ENCODE measurements at places on chromosomes 13 and 19.

DNA sequence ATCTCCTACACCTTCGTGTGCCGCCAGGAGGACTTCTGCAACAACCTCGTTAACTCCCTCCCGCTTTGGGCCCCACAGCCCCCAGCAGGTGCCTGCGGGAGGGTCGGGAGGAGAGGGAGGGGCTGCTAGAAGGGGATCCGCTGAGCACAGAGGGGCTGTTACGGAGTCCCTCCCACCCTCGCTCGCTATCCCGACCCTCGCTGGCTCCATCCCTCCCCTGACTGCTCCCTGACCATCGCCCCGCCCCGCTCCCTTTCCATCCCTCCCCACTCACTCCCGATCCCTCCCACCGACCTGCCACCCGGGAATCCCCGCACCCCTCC, 780 bp downstream of the CD177 start:
- DNase-seq, result no peak

DNA sequence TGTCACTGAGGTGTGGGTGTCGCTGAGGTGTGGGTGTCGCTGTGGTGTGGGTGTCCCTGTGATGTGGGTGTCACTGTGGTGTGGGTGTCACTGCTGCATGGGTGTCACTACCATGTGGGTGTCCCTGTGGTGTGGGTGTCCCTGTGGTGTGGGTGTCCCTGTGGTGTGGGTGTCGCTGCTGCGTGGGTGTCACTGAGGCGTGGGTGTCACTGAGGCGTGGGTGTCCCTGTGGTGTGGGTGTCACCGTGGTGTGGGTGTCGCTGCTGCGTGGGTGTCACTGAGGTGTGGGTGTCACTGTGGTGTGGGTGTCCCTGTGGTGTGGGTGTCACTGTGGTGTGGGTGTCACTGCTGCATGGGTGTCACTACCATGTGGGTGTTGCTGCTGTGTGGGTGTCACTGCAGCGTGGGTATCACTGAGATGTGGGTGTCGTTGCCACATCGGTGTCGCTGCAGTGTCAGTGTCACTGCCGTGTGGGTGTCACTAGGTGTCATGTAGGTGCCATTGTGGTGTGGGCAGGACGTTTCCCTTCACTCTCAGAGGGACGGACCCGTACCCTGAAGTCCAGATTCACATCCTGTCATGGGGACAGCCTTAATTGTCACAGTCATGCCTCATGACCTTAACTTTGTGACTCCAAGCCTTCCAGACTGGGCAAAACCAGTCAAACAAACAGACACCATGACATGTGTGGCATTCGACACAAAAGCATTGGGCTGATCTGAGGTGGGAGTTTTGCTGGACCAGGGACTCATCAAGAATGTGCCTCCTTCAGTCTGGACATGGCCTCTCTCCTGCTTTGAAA, 12.7 kb upstream of the GAS6 start:
- DNase-seq, result no peak

DNA sequence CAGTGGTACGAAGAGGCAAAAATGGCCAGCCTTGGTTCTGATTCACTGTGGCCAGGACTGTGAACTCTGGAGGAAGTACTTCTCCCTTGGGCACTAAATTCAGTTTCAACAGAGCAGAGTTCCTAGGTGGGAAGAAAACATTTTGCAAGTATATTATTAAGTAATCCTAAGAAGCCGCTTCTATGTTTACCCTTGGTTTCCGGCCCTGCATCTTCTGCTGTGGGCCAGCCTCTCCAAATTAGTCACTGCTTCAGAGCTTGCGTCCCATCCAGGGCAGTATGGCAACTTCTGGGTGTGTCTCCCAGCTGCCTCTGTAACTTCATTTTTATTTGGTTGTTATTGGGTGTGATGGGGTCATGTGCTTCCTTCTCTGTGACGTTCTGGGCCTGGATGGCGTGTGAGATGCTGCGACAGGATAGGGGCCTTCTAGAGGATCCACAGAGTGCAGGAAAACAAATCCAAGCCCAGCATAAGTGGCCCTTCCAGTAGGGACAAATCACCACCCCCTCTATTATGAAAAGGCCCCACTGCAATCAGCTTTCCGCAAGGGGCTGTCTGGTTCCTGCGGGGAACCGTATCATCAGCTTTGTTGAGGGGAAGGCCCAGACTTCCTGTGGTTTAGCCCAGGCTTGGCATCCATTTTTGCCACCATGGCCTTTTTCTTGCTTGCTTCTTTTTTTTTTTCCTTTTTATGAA, 55.1 kb upstream of the C1QTNF9 start:
- peak; percentile 37 for DNase-seq

DNA sequence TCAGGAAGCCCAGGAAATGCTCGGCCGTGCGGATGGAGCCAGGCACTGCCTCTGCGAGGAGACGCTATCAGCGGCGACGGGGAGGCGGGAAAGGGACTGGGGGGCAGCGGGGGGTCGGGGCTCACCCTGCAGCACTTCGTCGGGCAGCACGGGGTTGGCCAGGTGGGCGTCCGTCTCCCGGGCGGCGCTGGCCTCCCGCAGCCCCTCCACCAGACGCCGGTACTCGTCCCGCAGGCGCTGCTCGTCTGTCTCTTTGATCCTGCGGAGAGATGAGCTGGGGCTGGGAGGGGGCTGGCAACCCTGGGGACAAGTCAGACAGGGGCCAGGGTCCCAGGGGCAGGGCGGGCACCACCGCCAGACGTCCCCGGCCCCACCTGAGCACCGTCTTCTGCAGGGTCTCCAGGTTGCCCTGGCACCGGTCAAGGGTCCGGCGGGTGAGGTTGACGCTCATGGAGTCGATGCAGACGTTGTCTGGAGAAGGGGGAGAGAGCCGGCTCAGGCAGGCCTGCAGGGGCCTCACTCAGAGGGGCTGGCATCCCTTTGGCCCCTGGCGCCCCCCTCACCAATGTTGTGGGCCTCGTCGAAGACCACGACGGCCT, 6.4 kb downstream of the ERCC2 start:
- no peak for DNase-seq

- no peak for DNase-seq
These were observed 1.4 kb upstream of the ICAM4 start for GRCh38 chr19:10285393-10285792.

GRCh38 chr19:18322318-18322758, 538 bp downstream of the LSM4 start:
- DNase-seq, result no peak

DNA sequence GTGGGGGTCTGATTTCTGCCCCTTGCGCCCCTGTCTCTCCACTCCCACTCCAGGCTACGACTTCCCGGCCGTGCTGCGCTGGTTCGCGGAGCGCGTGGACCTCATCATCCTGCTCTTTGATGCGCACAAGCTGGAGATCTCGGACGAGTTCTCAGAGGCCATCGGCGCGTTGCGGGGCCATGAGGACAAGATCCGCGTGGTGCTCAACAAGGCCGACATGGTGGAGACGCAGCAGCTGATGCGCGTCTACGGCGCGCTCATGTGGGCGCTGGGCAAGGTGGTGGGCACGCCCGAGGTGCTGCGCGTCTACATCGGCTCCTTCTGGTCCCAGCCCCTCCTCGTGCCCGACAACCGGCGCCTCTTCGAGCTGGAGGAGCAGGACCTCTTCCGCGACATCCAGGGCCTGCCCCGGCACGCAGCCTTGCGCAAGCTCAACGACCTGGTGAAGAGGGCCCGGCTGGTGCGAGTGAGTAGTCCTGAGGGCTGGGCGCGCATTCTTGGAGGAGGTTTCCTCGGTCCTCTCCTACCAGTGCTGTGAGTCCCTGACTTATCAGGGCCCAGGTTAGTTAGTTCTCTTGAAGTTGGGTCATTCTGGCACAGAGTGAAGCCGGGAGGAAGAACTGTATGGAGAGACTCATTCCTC, 12.7 kb downstream of the EHD2 start:
- no peak for DNase-seq

- DNase-seq, result no peak
These were observed 454.1 kb upstream of the SGCG start for GRCh38 chr13:22726726-22727125.

DNA sequence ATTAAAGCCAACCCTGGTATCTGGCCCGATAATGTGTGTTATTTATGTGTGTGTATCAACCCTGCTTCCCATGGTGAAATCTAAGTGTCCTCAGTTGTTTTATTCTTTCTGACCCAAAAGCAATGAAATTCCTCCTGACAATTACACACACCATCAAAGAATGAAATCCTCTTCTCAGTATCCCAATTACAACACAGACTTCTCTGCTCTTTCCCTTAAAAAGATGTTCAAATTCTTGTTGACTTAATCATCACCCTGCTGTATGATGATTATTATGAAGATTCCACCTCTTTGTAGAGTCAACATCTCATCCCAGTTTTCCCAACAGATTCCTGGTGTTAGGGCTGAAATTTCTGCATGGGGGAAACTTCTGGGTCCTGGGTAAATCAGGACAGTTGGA, 8.9 kb upstream of the TRPC4 start:
- DNase-seq, result no peak

GRCh38 chr19:32669310-32669709, 5.7 kb downstream of the ANKRD27 start:
- no peak for DNase-seq

DNA sequence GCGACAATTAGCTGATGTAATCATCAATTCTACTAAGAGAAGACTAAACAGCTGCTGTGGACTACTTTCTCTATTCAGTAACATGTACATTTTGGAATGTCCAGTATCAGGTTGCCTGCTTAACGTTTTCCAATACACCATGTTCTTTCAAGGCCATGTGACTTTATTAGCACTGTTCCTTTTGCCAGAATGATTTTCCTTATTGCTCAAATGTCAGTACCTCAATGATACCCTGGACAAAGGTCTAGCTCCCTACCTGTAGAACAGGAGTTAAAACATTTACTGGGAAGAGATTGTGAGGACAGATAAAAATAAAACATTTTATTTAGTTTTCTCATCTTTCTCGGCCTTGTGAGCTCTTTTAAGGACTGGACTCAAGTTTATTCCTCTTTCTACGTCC, 3.8 kb upstream of the RBM26 start:
- DNase-seq, result no peak

DNA sequence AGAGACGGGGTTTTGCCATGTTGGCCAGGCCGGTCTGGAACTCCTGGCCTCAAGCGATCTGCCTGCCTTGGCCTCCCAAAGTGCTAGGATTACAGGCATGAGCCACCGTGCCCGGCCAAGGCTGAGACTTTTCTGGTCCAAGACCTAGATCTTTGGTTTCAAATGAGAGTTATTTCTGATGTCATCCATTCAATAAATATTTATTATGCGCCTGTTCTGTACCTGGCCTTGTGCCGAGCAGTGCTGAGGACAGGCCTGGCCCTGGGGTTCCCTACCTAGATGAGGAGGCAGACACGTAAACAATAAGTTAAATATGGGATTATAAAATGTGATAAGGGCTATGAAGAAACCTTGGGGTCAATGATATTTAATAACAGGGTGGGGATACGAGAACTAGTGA, 4.5 kb downstream of the RELB start:
- DNase-seq, result no peak

DNA sequence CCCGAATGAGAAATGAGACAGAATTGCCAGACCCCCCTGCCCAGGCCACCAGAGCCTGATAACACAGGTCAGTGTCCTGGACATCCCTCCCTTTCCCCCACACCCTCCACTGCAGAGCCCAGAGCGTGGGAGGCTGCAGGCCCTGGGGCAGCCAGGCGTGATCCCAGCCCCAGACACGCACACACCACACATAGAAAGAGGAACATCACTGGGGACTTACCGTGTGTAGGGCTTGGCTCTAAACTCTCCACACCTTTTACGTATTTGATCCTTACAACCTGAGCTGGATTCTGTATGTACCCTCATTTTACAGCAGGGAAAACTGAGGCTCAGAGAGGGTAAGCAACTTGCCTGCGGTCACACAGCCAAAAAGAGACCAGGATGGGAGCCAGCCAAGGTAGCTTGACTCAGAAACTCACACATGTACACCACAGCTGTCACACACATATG, 334 bp upstream of the ANGPTL6 start:
- no peak for DNase-seq

GRCh38 chr19:10566658-10567410, 1.0 kb upstream of the KRI1 start:
- DNase-seq, result no peak

DNA sequence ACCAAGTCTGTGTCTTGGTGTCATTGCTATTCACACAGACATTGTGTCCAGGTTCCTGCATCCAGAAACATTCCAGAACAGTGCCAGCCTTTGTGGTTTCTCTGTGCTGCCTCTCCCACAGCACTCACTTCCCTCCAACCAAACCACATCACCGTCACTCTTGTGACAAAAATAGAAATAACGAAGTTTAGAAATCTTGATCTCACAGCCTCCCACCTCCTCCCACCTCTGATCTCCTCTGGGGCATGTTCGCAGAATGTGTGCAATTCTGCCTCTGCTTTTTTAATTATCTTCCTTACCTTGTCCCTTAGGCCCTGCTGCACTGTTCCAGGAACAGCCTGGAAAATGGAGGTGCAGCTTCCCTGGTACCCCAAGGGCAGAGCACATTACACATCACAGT, 8.7 kb upstream of the SERPINE3 start:
- DNase-seq, result no peak

DNA sequence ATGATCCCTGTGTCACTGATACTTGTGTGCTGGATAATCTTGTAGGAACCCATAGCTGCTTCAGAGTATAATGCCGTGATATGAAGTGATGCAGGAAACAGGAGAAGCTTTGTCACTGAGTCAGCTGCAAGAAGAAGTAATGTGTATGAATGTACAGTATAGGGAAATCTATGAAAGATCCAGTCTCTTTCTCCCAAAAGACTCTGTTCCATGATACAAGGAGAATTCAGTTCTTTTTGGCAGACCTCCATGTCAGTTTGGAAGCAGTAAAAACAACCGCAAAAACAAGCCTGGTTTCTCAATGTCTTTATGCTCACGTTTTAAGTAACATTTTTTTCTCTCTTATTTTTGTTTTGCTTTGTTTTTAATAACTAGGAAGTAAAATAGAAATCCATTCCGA, 33.9 kb downstream of the PCDH17 start:
- no peak for DNase-seq

- DNase-seq, result peak; percentile 31
These were observed 670 bp downstream of the MAP2K7 start for GRCh38 chr19:7904074-7905020.

DNA sequence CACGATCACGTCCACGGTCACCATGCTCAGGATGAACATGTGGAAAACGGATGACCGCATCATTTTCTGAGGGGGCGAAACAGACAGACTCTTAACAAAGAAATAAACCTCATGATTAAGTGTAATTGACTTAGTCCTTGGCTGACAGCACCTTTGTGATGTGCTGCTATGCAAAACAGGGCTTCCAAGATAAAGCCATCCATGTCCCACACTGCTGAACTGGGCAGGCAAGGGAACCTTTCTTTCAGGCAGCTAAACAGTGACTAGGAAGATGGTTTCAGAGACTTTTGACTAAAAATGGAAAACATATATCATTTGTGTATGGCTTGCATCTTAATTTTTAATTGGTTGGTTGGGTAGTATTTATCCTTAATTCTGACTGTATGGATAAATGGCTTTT, 157.8 kb downstream of the NALCN start:
- no peak for DNase-seq

DNA sequence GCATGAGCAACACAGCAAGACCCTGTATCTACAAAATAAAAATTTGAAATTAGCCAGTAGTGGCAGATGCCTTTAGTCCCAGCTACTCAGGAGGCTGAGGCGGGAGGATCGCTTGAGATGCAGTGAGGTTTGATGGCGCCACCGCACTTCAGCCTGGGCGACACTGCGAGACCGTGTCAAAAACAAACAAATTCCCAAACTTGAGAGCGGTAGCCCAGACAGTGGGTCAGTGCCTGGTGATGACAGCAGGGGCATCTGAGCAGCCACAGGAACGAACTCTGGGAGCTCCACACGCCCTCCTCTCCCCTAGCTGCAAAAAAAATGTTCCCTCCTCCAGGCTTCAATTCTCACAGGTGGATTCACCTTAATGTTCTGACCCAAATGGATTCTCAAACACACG, 14.1 kb downstream of the ZNF490 start:
- DNase-seq, result no peak
